ENCODE measurements at places on chromosomes 1 and 21.

DNA sequence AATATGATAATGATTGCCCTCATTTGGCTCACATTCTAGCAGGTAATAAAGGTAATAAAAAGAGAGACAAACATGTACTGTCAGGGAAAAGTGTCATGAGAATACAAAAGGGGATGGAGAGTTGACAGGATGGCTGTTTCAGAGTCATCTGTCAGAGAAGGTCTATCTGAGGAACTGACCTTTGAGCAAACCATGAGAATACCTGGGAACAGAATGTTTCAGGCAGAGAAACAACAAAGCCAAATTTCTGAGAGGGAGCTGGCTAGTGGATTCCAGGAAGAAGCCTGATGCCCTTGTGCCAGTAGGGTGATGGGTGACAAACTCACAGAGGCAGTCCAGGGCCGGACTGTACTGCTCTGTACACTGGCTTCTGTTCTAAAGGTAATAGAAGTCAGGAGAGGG, 107.2 kb downstream of the C1orf21 start:
- DNase-seq = no peak

- DNase-seq = no peak
Measured at GRCh38 chr1:37475380-37476086, 1.2 kb downstream of the ZC3H12A start.

DNA sequence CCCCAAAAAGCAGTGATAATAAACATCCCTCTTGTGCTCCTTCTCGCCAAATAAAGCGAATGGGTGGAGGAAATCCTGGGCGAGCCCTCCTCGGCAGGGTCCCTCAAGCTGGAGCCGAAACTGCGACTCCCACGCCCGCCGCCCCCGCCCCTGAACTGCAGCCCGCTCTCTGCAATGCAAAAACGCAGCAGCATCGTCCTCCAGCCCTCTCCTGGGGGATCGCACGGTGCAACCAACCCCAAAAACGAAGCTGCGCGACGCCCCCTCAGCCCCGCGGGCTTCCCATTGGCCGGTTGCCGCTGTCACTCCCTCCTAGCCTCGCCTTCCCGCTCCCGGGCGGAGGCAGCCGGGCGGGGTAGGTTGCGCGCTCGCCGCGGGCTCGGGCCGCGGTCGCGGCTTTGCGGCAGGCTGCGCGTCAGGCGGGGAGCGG, at the start of gene TMCC2:
Gene TMCC2, plus strand, starts transcription at position 363 of the 430 bp plus-strand sequence. CDS start 619 bp downstream, outside the sequence.
- peak; percentile 93 for DNase-seq

DNA sequence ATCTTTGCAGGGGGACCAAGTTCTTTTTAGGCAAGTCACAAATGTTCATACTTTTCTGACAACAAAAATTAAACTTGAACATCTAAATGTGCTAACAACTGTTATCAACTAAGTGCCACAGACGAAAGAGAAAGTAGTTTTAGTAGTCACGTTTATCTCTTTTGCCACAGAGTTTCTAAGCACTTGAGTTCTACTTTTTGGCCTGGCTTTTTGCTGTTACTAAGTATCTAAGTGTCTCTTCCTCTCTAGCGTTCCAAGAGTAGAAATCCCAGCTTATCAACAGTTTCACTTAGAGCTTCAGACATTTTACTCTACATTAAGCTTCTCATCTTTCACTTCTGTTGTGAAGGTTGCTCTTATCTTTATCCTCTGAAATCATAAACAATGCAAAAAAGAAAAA, 34.2 kb downstream of the GATAD2B start:
- no peak for DNase-seq

DNA sequence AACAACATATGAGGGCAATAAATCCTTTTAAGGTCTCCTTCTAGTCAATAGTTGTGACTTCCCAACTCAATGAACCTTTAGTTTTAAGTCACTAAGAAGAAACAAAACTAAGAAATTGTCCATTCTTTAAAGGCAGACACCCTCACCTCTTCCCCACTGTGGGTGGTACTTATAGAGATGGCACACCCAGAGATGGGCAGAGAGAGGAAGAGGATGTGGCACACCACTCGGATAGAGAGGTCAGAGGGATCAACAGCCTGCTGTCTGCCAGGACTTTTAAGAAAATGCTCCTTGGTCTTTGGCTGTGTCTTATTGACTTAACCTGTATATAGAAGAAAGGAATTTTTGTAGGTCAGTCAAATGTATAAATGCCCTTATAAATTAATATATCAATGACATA, 45.1 kb downstream of the FASLG start:
- no peak for DNase-seq

- no peak for DNase-seq
Measured at GRCh38 chr1:248849637-248850036, 9.2 kb downstream of the ZNF692 start.

GRCh38 chr1:107359472-107360241, 218.8 kb downstream of the NTNG1 start:
- no peak for DNase-seq

- peak; percentile 33 for DNase-seq
Measured at GRCh38 chr21:42474043-42474831, 21.8 kb downstream of the RSPH1 start.

DNA sequence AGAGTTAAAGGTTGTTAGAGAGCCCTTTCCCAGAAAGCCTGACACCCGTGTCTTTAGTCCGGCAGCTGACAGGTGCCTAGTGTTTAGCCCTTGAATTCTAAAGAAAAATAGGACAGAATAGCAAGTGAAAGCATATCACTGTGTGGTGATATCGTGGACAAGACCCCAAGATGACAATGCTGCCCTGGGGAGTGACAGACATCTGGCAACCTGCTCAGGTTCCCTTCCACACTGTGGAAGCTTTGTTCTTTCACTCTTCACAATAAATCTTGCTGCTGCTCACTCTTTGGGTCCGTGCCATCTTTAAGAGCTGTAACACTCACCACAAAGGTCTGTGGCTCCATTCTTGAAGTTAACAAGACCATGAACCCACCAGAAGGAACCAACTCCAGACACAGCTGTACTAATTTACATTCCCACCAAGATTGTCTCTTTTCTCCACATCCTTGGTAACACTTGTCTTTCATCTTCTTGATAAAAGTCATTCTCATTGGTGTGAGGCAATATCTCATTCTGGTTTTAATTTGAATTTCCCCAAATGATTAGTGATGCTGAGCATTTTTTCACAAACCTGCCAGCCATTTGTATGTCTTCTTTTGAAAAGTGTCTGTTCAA, 107.6 kb upstream of the SGIP1 start:
- DNase-seq = no peak

DNA sequence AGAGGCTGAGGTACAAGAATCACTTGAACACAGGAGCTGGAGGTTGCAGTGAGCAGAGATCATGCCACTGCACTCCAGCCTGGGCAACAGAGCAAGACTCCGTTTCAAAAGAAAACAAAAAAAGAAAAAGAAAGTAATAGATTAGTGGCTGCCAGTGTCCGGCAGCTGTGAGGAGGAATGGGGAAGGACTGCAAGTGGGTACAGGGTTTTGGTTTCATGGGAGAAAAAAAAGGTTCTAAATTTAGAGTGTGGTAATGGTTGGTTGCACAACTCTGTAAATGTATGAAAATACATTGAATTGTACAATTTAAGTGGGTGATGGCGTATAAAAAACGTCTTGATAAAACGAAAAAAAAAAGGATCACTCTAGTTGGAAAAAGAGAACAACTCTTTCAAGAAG, 6.7 kb downstream of the TAF1A start:
- DNase-seq = no peak

DNA sequence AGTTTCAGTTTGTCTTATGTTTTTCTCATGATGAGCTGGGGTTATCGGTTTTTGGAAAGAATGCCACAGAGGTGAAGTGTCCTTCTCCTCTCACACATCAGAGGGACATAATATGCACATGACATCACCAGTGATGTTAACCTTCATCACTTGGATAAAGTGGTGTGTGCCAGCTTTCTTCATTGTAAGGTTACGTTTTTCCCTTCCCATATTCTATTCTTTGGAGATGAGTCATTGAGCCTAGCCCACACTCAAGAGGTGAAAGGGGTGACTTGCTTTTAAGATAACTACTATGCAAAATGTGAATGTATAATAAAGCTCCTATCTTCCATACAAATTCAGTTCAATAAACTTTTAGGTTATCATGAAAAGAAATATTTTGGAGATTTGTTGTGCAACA, 36.7 kb upstream of the MAGI3 start:
- peak; percentile 3 for DNase-seq

- DNase-seq = no peak
Measured at GRCh38 chr1:12622506-12622905, 4.5 kb upstream of the DHRS3 start.

GRCh38 chr1:26580116-26580515, 50.6 kb downstream of the RPS6KA1 start:
- DNase-seq = no peak
